A673 (cell line): ENCODE measurements at places on chromosomes 12 and 14. TPM values are rescaled to one million over a fixed set of nuclear protein-coding genes. Genes with fewer than 3 reads are reported as not detected.

Gene SMOC1
- not detected in 2 replicates for total RNA-seq

DNA sequence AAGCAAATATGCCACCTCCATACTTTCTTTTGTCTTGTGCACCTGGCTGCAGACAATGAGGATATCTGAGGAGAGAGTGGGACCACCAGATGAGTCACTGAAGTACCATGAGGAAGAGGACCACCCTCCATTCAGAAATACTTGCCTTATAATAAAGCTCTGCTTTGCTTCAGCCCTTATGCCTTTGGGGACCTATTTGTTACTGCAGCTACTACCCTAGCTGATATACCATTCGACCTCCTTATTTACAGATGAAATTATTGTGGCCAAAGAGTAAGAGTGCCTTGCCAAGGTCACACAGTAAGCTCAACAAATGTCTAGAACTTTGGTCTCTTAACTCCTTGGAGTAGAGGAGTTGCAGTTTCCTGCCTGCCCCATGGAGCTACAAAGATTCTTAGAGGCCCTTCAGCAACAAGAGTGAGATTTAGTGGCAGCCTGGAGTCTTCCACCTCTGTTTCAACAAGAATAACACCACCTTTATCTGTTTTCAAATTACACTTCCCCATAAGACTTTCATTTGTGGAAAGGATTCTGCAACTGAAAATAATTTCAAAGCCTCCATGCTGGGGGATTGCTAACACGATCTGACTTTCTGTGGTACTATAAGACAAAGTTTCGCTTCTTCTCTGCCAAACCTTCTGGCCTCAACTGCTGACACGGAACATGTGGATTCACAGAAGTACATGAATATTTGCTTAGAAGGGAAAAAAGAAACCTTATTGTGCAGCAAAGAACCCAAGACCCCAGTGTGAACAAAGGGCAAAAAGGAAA lies 3.6 kb downstream of the CMKLR1 start:
- no peak for DNase-seq

Gene MIP
- total RNA-seq = not detected in 2 replicates

DNA sequence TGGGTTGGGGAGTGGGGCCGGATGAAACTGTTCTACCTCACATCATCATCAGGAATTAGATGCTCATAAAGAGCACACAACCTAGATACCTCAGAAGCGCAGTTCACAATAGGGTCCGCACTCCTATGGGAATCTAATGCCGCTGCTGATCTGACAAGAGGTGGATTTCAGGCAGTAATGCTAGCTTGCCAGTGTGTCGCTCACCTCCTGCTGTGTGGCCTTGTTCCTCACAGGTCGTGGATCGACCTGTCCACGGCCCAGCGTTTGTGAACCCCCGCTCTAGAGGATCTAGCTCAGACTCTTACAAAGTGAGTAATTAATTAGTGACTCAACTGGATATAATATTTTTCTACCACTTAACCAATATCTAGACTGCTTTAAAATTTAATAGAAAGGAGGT lies 5.8 kb downstream of the PPP1R12A start:
- DNase-seq = no peak

GRCh38 chr12:32134101-32134888 lies 27.6 kb downstream of the BICD1 start:
- no peak for DNase-seq

Gene PKP2
- 3.8 and 5.3 TPM in 2 replicates for total RNA-seq

DNA sequence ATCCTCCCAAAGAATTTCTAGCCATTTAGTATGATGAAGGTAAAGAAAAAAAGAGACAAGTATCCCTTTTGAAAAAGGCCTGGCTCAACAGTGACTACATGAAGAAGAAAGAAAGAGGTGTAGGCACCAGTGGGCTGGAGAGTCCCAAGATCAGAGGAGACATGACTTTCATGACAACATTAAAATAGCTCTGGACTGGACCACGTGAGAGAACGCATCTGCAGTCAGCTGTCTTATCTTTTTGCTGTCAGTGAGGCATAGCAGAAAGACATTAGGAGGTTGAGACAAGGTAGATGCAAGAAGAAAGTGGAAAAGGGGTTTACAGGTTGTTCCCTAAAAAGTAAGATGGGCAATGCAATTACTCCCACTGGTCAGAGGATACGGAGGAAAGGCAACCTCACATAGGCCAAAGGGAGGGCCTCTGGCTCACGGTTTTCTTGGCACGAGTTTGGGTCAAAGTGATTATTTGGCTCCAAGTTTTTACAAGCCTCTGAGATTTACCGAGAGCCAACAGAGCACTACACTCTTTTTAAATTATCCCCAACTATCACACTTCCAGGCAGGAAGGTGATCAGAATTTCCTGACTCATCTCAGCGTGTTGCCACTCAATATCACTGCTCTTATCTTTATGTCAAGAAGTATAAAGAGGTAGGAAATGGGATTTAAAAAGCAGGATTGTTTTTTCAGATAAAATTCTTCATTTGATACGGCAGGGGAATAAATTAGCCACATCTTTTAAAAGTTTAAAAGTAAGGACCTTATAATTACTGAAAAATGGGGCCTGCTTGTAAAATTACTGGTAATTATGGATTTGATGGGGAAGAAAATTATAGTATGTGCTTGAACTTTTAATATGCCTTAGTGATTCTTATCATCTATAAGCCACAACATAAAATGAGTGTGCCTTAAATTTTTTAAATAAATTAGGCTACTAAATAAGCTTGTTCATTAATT lies 29.2 kb downstream of the TMTC1 start:
- DNase-seq = peak; percentile 9

- no peak for DNase-seq
Observed at GRCh38 chr12:114878781-114879180, 194.8 kb upstream of the TBX3 start.

Gene TBX3
- total RNA-seq = 1.0 and 1.4 TPM in 2 replicates

GRCh38 chr12:111428728-111429175 lies 23.0 kb downstream of the SH2B3 start:
- DNase-seq = no peak

GRCh38 chr12:114611145-114612018 lies 72.6 kb downstream of the TBX3 start:
- DNase-seq = no peak

DNA sequence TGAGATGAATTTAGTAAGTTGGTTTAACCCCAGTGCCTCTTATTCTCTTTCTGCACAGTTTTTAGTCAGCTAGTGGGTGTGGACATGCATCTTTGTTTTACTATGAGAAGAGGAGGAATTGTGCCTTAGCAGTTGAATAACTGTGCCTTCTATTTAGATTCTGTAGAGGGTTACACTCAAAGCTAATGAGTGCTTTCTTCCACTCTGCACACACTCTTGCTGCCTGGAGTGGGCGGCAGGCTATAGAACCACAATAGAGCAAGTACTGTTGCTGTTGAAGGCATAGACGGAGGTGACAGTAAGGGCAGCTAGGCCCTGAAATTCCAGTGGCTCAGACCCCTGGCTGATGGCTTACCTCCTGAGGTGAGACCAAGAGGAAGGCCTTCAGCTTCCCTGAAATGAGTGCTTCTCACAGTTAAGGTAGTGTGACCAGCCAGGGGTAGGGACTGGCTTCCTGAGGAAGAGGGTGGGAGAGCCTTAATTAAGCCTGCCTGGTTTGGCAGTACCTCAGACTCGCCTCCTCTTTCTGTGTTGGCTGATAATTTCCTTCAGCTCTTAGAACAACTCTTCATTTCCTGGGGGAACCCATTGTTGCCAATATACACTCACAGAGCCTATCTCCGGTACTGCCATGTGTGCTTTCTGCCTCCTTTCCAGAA lies 24.7 kb downstream of the SUSD6 start:
- DNase-seq = no peak

DNA sequence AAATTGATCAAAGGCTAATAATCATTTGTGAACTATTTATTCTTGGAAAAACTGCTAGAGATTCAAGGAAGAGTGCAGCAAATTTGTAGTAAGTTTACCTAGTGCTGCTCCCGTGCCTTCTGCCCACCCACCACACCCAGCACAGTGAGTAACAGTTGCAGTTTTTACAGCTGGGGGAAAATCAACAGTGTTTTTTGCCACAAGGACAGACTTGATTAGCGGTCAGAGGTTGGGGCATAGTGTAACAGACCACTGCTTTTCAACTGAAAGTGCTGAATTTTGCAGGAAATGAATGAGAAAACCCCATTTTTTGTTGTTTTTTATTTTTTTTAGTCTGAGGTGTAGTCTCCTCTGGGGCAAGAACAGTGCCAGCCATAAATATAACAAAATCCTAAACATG lies 7.5 kb upstream of the KLRK1 start:
- DNase-seq = no peak

- no peak for DNase-seq
Observed at GRCh38 chr14:22997676-22998323, 12.1 kb downstream of the C14orf93 start.

DNA sequence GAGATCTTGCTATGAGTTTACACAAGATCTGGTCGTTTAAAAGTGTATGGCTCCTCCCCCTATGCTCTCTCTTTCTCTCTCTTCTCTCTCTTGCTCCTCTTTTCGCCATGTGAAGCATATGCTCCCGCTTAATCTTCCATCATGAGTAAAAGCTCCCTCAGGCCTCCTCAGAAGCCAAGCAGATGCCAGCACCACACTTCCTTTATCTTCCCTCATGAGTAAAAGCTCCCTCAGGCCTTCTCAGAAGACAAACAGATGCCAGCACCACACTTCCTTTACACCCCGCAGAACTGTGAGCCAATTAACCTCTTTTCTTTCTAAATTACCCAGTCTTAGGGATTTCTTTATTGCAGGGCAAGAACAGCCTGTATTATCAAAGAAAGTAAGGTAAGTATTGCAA lies 152.4 kb downstream of the SEC23A start:
- DNase-seq = peak; percentile 52

DNA sequence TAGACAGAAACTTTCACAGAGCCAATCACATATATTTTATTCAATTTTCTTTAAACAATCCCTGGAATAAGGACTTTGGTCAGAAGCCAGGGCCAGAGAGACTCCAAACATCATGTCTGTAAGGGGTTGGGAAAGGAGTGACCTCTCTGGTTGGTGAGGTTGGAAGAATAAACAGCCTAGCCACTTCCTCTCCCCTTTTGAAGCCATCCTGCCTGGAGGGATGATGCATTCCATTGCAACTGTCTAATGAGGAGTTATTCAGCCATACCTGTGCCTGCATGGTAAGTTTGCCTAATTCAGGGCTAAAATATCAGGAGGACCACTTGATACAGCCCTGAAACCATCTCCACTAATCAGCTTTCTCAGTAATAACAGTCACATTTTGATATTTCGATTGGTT lies 299.8 kb downstream of the KCNH5 start:
- DNase-seq = no peak

Gene LTBP2
- 0.26 and 0.57 TPM in 2 replicates for total RNA-seq

Gene PPP1R12A
- 80.8 and 81.2 TPM in 2 replicates for total RNA-seq
